NCI-H2081 (cell line): ENCODE measurements at places on chromosomes 1 and 21.
A peak's percentile ranks its signal among the peaks of the same experiment; 100 is the strongest.

- no peak for DNase-seq
Measured at GRCh38 chr1:183937611-183938010, 99.9 kb downstream of the COLGALT2 start.

- no peak for DNase-seq
Measured at GRCh38 chr1:207504438-207504837, 8.5 kb downstream of the CR1 start.

DNA sequence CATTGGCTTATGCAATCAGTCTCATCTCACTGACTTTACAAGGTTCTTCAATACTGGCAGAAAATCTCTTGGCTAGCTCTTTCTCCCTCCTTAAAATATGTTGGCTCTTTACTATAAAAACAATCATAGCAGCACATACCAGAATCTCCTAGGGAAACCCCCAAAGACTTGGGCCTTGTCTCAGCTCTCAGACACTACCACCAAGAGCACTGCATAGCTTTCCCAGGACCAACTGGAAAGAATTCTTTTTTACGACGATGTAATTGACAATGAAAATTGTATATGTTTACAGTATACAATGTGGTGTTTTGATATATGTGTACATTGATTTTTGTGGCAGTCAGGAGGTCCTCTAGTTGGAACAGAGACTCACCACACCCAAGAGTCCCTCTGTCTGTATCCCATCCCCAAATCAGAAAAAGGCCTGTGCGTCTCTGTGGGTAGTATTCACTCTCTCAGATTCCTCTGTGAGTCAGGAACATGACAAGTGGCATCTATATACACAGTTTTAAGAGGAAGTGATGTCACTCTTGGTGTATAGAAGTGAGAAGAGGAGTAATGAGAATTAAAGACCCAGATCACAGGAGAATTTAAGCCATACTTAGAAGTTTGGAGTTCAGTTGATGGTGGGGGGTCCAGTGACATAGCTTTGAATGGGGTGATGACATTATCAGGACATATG is 21.1 kb downstream of the SMAP2 start:
- DNase-seq = no peak

DNA sequence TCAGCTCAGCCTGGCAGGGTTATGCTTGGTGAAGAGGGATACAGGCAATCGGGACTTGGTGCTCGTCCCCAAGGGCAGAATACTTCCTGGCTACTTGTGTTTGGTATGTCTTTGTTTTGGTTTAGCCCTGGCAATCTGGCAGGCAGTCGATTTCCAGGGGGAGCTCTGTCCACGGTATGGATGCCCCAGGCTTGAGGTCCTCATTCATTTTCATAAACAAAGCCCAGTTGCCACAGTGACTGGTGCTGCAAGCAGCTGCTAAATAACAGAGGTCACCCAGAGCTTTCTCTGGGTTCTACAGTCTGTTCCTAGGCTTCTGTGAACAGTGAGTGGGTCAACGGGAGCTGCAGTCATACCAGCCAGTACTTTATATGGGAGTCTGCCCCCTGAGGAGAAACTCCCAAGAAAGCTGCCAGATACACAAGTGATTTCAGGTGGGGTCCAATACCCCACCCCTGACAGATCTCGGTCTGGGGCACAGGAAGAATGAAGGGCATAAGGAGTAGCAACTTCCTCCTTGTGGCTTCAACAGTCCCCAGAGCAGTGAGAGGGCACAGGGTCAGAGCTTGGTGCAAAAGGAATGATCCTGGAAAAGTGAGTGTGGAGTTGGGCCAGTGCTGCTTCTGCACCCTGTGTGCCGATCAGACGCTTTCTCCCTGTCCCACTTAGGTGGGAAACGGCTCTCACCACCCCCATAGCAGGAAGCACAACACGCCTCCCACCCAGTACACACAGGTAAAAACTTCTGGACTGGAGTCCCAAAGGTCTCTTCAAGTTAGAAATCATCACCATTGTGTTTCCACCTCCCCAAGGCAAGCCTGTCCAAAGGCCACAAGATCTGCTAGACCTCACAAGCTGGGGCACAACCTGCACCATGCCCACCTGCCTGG is 55.5 kb downstream of the TGFBR3 start:
- DNase-seq = peak; percentile 69

DNA sequence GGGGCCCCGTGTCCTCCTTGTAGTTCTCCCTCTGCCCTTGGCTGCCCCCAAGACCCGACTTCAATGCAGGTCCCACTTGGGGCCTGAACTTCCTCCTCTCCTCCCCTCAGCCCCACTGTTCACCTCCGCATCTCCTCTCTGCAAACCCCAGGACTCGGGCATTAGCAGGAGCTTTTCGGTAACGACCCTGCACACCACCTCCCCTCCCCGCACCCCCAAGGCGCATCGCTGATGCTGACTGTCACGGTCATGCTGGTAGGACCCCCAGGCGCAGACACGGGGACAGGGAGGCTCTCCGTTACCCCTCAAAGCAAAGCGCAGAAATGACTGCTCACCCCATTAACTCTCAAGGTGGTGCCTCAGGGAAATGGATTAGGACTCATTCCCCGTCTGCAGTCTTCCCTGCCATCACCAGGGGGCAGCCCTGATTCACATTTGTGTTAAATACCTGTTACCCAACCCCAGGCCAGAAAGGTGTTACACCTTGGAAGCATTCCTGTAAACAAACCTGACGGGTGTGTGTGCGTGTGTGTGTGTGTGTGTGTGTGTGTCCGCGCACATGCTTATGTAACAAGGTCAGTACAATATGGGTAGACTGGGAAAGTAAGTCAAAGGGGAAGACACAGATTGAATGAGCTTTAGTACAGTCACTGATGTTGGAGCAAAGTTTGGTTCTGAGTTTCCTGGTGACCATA is 6.4 kb upstream of the GUCA2B start:
- peak; percentile 88 for DNase-seq

- DNase-seq = no peak
Measured at GRCh38 chr1:210527091-210527490, 198.4 kb downstream of the HHAT start.

DNA sequence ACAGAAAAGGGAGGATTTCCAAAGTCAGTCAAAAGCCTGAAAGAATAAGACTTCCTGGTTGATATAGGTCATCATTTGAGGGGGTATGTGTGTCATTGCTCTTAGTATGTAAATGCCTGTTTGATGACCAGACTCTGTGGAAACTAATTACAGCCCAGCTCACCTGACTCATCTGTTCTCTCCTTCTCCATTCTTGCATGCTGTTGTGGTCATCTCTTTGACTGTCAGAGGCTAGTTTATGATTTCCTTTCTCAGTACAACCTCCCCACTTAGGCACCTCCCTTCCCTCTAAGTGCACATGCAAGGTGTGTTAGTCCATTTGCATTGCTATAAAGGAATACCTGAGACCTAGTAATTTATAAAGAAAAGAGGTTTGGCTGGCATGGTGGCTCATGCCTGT is 2.4 kb upstream of the C1orf116 start:
- DNase-seq = no peak

- no peak for DNase-seq
Measured at GRCh38 chr1:35190784-35191183, 2.2 kb downstream of the SFPQ start.

DNA sequence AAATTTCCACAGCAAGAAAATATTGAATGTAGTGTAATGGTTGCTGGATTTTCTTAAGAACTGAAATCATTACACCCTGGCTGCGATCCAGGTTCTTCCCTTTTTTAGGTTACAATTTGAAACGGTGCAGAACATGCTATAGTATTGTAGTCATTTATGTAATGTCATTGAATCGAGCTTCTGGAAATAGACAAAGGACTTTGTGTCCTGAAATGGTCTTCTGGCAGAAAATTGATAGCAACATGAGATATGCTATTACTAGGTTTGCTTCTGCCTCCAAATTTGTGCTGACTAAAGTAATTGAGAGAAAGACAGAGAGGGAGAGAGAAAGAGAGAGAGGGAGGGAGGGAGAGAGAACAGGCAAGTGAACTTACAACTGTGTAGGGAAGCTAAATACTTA is 146.2 kb upstream of the NFIA start:
- no peak for DNase-seq

- DNase-seq = no peak
Measured at GRCh38 chr1:87113313-87113712, 198.9 kb downstream of the HS2ST1 start.

GRCh38 chr1:29849991-29850757 is 613.9 kb downstream of the PTPRU start:
- DNase-seq = no peak

- no peak for DNase-seq
Measured at GRCh38 chr1:11675325-11675724, 5.6 kb downstream of the MAD2L2 start.

DNA sequence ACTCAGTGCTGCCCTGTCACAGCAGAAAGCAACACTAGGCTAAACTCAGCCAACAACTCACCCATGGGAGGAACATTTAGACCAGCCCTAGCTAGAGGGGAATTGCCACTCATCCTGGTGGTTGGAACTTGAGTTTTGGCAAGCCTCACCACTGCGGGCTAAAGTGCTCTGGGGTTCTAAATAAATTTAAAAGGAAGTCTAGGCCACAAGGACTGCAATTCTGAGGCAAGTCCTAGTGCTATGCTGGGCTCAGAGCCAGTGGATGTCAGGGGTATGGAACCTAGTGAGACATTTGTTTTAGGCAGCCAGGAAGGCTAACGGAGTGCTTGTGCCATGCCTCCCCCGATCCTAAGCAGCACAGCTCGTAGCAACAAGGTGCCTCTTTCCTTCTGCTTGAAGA is 78.0 kb downstream of the RGS13 start:
- DNase-seq = no peak

DNA sequence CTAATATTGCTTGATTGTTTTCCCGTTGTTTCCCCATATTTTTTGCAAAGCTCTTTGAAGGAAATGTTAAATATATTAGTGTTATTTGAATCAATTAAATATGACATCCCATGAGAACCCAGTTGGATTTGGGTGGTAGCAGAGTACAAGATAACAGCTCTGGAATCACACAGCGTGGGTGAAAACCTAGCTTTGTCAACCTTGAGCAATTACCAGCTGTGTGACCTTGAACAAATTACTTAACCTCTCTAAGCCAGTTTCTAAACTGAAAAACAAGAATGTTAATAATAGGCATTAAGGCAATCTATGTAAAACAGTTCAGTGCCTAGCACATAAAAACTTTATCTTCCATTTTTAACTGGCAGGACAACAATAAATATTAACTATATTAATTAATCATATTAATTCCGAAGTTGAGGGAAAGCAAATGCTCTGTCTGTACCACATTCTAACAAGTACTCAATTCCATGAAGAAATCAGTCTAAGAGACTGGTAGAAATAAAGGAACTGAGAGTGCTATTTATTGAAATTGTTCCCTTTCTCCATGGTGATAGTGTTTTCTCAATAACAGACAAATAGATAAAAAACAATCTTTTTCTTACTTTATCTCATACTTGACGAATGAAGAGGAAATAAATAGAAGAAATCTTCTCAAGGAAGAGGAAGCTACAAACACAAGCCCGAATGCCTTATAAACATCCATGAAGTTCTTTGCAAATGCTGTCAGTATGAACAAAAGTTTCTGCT is 27.0 kb downstream of the DNASE2B start:
- DNase-seq = no peak

DNA sequence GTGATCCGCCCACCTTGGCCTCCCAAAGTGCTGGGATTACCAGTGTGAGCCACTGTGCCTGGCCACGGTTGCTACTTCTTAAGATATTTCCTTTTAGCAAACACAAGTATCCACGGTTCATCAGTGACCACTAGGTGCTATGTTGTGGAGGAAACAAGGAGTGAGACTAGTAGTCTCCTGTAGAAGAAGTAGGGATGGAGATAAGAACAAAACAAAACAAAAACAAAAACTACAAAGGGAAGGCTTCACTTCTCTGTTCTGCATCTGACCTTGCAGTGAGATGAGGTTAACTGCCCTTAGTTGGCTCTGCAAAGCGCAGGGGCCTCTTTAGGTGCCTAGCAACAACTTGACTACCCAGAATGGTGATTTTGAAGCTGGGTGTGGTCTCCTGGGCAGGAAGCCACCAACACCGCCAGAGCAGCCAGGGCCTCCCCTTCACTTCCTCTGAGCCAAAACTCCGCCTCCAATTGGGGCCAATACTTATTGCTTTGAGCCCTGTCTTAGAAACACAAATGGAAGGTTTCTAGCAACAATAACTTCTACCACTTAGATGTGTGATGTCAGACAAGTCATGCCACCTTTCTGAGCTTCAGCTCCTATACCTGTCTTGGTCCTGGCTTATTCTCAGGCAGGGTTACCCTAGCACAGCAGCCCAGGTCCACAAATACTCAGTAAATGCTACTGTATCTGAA is 12.8 kb upstream of the CDC42 start:
- peak; percentile 83 for DNase-seq

- no peak for DNase-seq
Measured at GRCh38 chr1:193626695-193627094, 440.3 kb upstream of the B3GALT2 start.

GRCh38 chr21:32378956-32379355 is 13.9 kb downstream of the URB1 start:
- DNase-seq = no peak

DNA sequence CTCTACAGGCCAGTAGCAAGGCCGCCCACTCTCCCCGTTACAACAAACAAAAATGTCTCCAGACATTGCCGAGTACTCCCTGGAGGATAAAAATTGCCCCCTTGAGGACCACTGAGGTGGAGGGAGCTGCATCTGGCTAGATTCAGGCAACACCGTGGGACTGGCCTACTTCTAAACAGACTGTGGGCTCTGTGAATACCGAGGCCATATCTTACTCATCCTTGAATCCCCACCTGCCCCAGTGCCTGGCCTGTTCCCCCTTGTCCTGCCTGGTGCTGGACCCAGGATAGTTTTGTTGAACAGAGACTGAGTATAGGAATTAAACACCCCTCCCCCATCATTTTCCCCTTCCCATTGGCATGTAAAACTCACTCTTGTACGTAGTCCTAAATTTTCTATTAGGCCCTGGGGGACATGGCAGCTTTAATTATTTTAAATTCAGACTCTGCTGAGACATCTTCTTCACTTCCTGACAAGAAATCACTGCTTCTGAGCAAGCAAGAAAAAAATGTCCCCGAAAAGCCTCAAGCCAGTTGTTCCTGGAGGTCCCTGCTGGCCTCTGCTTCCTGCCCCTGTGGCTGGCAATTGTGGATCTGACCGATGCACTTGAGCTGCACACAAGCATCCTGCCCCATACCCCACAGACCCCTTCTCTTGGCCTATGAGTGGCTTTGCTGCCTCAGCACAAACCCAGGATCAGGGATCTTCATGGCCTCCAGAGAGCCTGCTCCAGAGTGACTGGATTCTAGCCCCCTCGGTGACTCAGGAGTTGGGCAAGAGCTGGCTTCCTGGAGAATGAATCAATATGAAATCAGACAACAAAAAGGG is 111.0 kb downstream of the ACTL8 start:
- no peak for DNase-seq

DNA sequence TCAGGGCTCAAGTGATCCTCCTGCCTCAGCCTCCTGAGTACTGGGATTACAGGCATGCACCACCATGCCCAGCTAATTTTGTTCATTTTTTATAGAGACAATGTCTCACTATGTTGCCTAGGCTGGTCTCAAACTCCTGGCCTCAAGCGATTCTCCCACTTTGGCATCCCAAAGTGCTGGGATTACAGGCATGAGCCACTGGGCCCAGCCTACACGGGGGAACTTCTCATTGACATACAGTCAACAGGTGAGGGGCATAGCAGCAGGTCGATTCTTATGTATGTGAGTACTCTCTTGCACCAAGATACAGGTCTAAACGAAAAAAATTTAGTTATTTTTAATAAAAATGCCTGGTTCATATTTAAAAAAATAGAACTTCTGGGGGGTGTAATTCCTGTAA is 39.5 kb upstream of the HHAT start:
- DNase-seq = no peak

- DNase-seq = no peak
Measured at GRCh38 chr1:93079685-93080141, 630 bp downstream of the MTF2 start.
